ENCODE measurements at places on chromosomes 12 and 14. TPM values are rescaled to one million over a fixed set of nuclear protein-coding genes. Genes with fewer than 3 reads are reported as not detected.

The ZDHHC22 gene
- total RNA-seq, result 1.9 TPM

- DNase-seq, result peak; percentile 34
Measured at GRCh38 chr14:104386151-104386841, 193.3 kb upstream of the C14orf180 start.

GRCh38 chr12:132828706-132829534, at the start of gene GOLGA3:
TSS of gene GOLGA3 (minus strand) at chr12:132828869. CDS start at chr12:132822128, 6,741 bp downstream.
- peak; percentile 99 for DNase-seq

DNA sequence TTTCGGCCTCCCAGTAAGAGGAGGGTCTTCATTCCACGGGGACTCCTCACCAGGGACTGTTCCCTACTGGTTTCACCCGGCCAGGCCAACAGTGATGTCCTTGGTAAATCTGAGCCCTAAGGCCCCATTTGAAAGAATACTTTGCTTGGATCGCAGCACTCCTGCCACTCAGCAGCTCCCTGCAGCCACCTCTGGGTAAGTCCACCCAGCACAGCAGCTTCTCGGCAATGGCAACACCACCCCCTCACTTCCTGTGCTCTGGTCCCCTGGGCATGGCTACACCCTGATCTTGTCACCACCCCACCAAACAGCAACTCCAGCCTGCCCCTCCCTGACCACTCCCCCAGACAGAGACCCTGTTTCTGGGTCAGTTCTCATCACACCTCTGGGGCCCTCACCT, 100.3 kb downstream of the SETD3 start:
- no peak for DNase-seq

DNA sequence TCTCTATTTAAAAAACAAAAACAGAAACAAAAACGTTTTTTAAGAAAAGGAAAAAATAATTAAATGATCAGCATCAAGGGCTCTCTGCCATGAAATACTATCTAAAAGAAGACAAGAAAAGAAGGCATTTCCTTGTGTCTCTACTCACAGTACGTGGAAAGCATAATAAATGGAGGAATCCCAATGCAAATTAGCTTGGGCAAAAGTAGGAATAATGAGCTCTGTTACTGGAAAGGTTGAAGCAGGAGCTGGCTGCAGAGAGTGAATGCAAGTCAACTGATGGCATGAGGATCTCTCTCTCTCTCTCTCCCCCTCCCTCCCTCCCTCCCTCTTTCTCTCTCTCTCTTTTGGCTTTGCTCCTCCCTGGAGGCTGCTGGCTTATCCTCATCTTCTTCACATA, 85.9 kb downstream of the TBX3 start:
- no peak for DNase-seq

DNA sequence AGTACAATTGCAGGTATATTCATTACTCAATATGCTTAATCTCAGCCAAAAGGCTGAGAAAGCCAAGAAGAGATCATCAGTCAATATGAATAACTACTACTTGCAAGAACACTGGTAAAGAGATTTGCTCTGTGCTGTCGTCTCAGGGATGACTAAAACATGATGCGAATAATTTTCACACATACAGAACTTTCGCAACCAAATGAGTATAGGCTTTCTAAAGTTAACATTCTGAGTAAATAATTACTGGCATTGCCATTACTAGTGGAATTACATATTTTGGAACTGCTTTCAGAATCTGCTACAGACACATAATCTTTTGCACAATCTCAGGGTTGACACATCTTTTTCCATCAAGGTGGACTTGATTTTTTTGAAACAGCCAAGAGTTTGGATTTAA, 24.7 kb downstream of the NCKAP1L start:
- DNase-seq, result no peak

DNA sequence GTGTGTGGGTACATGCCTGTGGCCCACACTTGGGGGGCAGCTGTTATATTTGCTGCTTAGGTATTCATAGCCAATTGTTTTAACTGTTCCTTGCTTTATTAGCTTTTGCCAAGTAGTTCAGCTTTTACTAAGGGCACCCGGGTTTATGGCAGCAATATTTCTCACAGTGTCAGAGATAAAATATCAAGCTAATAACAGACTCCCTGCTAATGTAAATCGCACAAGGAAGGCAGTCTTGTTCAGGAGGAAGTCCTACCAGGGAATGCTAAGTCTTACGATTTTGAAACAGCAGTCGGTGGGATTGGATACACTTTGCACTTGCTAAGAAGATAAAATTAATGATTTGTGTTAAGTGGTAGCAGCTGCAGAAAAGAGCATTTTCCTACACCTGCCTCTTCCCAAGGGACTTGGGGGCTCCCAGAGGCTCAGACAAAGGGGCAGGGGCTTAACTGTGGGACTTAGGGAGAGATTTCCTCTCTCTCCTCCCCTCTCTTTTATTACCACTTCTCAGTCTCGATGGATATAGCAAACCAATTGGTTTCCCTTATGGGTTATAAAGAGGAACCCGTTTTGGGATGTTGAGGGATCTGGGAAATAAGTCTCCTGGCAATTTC, 175.1 kb downstream of the NRXN3 start:
- no peak for DNase-seq

- no peak for DNase-seq
Measured at GRCh38 chr12:111377440-111377839, 8.5 kb upstream of the PHETA1 start.

DNA sequence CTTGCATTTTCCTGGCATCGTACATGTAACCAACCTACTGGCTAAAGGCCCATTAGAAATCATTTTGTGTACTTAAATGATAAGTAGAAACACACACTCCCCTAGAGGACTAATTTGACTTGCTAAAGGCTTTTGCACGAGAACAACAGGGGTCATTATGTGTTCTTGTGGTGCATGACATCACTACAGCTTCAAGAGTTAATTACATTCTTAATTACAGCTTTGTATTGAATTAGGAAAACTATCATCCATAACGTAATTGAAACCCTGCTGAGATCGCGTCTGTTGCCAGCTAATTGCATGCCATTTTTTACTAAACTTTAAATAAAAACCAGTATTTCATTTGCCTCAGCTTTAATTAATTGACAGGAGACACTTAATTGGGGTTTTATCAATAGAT, 51.4 kb downstream of the TMEM132C start:
- no peak for DNase-seq

- peak; percentile 37 for DNase-seq
Measured at GRCh38 chr14:104355101-104356019, 217.0 kb downstream of the KIF26A start.

DNA sequence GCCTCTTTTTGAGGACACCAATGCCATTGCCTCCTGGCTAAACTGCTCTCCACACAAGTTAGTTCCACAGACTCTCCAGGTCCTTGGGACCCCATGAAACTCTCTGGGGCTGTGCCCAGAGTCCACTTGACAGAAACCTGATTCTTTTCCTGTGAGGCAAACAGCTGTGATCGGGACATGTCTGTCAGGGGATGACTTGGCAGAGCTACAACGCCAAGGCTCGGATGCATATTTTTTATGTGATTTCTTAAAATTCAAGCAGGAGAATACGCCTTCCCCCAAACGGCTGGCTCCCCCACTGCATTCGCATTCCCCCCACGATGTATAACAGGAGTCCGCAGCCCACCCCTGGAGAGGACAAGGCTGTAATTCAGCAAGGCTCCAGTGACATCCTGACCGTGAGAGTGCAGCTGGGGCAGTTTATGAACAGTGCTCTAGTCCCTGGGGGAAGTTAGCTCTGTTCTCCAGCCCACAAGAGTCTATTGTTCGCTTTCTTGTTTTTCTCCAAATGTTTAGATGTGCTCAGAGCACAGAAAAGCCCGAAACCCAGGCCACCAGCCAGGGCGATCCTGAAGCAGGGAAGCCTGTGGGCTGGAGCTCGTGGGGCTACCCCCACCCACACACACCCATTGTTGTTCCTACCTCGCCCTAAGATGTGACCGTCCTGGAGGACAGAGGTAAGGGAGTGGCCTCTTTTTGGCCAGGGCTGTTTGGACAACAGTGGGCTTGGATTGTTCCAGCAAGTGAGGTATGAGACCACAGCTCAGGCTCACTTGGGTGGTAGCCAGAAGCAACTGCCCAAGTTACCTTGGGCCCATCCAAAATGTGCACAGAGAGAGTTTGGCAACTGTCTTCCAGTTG, 159.5 kb downstream of the ZFP36L1 start:
- DNase-seq, result peak; percentile 30

The EPS8 gene
- total RNA-seq, result 10.8 TPM

The SSPN gene
- 2.6 TPM for total RNA-seq

The TSPAN19 gene
- total RNA-seq, result not detected

DNA sequence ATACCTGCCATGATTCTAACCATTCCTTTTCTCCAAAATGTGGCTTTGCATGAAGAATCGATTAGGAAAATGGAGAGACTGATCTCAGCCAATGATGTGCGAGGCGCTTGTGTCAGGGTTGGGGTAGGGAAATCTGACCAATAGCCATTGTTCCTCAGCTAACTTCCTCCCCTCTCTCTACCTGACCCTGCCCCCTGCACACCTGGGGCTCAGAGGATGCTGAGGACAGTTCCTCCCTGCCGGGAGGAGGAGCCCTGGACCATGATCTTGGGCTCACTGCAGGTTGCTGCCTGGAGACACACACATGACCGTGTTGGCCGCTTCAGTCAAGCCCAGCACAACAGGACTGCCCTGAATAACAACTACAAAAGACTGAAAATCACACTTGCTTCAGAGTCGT, 119.8 kb upstream of the SFSWAP start:
- no peak for DNase-seq

DNA sequence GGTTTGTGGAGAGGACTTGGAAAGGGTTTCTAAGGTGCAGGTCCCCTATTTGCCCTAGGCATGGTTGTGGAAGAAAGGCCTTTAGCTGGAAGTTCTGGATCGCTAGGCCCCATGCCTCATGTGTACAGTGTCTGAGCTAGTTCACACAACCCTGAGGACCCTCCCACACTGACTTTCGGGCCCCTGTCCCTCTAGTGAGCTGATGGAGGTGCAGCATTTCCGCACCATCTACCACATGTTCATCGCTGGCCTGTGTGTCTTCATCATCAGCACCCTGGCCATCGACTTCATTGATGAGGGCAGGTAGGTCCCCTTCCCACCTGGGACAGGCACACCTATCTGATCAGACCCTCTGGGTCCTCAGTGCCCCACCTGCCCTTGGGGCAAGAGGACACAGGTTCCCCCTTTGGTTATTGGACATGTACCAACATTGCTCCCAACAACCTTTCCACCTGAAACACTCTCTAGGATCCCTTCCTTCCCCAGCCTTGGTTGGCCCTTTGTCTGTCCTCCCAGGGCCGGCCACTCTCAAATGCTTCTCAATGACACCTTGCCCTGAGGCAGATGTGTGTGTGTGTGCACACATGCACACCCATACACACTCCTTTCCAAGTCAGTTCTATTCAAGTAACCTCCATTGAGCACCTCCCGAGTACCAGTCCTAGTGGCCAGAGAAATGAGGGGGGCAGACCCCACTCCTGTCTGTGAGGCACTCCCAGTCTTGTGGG, 2.6 kb downstream of the SOAT2 start:
- DNase-seq, result peak; percentile 35

- DNase-seq, result no peak
Measured at GRCh38 chr12:68796399-68796798, 11.6 kb upstream of the MDM2 start.

DNA sequence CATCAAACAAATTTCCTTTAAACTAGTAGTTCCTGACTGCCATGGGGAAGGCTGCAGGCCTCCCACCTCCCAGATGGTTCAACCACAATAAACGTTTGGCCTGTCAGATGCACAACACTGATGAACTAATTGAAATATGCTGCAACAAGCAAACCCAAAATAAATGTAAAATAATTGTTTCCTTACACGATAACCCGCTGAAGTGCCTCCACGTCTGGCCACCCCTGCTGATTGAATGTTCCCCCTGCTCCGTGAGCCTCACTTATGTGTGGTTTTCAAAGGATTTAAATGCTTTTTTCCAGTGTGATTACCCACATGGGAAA, 8.4 kb downstream of the PITPNM2 start:
- no peak for DNase-seq

DNA sequence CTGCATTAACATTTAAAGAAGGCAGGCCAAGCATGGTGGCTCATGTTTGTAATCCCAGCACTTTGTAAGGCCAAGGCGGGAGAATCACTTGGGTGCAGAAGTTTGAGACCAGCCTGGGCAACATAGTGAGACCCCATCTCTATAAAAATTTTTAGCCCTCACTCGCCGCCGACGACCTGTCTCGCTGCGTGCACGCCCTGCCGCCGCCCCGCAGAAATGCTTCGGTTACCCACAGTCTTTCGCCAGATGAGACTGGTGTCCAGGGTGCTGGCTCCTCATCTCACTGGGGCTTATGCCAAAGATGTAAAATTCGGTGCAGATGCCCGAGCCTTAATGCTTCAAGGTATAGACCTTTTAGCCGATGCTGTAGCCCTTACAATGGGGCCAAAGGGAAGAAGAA, 10.8 kb upstream of the RBMS2 start:
- DNase-seq, result peak; percentile 17

The TMEM253 gene
- total RNA-seq, result 0.99 TPM

DNA sequence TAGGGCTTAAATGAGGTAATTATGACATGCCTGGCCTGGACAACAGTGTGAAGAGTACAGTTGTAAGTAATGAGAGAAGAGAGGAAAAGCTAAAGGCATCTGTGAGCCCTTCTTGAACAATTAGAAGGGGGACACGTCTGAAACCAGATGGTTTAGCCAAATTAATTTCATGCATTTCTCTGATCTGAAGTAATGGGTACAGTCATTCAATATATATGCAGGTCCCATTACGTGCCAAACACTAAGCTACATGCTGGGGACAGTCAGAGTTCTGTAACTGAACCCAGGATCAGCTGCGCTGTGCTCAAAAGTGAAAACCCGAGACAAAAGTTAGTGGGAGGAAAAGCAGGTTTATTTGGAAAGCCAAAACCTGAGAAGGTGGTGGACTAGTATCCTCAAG, 207.2 kb upstream of the TMTC1 start:
- DNase-seq, result no peak

The REP15 gene
- total RNA-seq, result 6.3 TPM

The GNG2 gene
- total RNA-seq, result 51.6 TPM

DNA sequence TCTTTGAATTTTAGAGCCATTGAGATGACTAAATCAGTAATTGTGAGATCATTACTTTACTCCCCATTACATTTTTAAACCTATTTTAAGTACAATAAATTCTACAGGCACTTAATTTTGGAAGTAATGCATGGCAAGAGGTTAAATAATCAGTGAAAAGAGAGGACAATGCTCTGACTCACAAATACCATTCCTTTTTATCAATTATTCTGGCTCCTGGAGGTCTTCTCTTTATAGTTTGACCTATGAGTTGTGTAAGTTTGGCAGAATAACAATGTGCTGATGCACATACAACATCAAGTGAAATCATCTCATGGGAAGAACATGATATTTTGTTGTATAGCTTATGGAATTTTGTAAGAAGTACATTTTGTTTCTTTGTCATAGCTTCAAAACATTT, 166.7 kb downstream of the TMTC3 start:
- DNase-seq, result no peak

GRCh38 chr12:26696048-26696612, 136.9 kb downstream of the ITPR2 start:
- DNase-seq, result no peak

DNA sequence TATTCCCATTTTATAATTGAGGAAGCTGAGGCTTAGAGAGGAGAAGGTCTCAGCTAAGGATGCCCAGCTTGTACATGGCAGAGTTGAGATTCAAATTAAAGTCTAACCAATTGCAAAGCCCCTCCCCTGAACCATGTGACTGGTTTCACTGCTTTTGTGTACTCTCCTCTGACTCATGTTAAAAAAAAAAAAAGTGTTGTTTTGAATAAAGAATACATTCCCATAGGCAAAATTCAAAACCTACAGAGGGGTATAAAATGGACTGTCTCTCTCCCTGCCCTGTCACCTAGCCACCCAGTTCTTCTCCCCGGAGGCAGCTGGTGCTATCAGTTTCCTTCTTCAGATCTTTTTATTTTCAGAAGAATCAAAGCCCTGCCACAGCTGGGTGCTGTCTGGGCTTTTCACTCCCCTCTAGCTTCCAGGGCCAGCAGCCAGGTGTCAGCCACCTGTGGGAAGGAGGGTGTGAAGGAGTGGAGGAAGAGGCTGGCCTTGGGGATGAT, 5.4 kb downstream of the PSMD9 start:
- DNase-seq, result peak; percentile 87
